Aorta (tissue), 5 donors: ENCODE measurements at places on chromosomes 3 and 15. TPM values are rescaled to one million over a fixed set of nuclear protein-coding genes. Genes with fewer than 3 reads are reported as not detected.

The SLC28A1 gene
- total RNA-seq: 4.1 TPM

The ZXDC gene
- 37.5 TPM for total RNA-seq

The ITGA11 gene
- total RNA-seq: 154 TPM

The CACNA2D2 gene
- 3.2 TPM for total RNA-seq

The AP3B2 gene
- 0.42 TPM for total RNA-seq

The ZNF80 gene
- not detected for total RNA-seq

The GNB5 gene
- 27.6 TPM for total RNA-seq
